ENCODE measurements at places on chromosomes 7 and 10.

- no peak for DNase-seq
Measured at GRCh38 chr10:76336213-76336963, 905.0 kb downstream of the LRMDA start.

GRCh38 chr10:77967611-77968022 is 41.1 kb upstream of the DLG5 start:
- DNase-seq = no peak

DNA sequence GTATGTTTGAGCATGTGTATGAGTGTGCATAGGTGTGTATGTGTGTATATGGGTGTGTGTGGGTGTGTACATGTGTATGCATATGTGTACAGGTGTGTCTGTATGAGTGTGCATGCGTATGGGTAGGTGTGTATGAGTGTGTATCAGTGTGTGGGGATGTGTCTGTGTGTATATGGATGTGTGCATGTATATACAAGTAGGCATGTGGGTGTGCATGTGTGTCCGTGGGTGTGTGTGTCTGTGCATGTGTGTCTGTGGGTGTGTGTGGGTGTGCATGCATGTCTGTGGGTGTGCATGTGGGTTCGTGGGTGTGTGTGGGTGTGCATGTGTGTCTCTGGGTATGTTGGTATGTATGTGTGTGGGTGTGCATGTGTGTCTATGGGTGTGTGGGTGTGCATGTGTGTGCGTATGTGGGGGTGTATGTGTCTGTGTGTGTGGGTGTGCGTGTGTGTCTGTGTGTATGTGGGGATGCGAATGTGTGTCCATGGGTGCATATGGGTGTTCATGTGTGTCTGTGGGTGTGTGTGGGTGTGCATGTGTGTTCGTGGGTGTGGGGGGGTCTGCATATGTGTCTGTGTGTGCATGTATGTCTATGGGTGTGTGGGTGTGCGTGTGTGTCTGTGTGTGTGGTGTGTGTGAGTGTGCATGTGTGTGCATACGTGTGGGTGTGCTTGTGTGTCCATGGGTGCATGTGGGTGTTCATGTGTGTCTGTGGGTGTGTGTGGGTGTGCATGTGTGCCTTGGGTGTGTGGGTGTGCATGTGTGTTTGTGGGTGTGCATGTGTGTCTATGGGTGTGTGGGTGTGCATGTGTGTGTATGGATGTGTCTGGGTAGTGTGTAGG is 20.6 kb downstream of the EMX2 start:
- DNase-seq = no peak

- no peak for DNase-seq
Measured at GRCh38 chr7:36635091-36635490, 89.2 kb downstream of the AOAH start.

GRCh38 chr10:35201234-35201633 is 74.6 kb downstream of the CREM start:
- no peak for DNase-seq

- DNase-seq = no peak
Measured at GRCh38 chr10:12397147-12397896, 48.0 kb downstream of the CAMK1D start.

DNA sequence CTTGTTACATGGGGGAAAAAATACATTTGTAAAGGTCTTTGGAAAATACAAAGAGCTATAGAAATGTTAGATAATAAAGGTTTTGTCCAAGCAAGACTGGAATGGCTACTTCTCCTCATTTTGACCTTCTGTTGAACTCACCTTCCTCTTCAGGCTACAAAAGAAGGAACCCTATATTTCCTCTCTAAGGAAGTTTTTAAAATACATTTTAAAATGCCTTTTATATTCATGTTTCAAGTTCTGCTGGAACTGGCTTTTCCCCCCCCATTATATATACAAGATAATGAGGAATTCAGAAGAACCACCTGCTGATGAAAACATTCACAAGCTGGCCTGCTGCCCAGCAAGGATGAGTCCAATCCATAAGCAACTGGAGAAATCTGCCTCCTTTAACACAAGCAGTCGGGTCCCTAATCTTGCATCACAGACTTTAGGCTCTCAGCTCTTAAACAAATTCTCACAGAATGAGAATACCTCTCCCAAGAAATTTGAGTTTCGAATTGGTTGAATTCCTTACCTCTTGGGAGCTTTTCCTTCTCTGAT is 44.6 kb downstream of the MTERF1 start:
- no peak for DNase-seq

DNA sequence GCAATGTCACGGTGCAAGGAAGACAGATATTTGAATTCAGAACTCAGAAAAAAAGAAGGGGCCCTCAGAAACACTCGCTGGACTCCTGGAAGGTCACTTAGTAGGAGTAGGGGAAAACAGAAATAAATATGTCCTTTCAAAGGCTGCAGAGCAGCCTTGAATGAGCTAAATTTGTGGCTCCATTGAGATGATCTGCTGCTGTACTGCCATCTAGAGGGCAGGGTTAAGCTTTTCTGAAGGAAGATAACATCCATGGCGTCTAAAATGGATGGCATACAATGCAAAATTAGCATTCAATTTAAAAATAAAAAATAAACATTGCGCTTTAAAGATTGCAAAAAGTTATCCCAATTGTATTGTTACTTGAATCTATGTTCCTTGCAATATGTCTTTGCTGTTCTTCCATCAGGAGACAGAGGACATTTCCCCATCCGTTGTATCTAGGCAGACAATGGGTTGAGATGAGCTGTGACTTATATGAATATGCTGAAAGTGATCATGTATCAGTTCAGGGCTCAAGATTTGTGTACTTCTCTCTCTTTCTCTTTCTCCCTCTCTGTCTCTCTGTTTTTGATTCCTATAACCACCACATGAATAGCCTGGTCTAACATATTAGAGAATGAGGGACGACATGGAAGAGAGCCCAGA is 642.2 kb downstream of the SH2D4B start:
- peak; percentile 18 for DNase-seq

DNA sequence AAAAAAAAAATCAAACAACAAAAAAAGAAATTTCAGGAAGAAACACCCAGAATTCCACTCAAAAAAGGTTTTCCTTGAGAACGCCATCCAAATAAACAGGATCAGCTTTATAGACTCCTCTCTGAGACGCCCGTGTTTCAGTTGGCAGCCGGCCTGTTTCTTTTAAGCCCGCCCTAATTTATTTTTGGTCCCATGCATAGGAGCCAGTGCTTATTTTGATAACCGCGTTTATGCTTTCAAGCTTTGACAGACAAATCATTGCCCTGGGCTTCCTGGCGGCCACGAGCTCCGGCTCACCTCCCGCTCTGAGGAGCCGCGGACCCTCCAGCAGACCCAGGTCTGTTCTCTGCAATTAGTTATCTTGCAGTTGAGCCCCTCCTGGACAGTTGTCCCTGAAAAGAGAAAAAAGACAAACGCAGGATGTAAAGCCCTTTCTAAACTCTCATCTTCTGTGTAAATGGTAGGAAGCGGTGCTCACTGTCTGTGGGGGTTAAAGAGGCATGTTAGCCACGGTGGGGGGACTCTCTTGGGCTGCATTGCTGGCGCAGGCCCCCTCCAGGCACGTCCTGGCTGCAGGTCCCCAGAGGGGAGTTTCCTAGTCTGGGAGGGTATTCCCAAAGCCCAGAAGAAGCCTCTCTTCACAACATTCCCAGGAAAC is 22.2 kb upstream of the UNCX start:
- no peak for DNase-seq

DNA sequence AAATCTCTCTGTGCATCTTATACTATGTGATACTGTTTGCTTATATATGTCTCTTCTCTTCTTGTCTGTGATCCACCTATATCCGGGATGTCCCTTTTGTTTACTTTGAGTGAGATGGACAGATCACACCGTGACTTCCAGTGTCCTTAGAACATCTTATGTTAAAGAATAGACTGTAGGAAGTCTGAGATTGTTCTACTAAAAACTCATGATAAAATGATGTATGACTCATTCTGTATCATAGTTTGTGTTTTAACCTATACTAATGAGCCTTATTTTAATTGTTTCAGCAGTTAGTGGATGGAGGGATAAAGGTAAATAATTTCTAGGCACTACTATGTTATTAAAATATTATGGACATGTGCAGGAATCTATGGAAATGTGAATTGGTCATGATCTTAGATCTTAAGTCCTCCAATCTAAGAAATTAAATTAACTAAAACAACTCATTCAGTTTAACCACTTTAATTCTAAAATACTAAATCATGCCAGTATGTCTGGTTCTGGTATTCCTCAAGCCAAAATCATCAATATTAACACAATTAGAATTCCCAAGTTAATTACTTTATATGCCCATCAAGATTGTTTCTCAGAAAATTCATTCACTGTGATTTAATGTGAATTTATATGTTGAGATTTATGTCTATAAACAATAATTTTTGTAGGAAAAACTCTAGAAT is 32.0 kb downstream of the ITGB8 start:
- DNase-seq = no peak

GRCh38 chr7:40525764-40526163 is 391.0 kb downstream of the SUGCT start:
- no peak for DNase-seq

DNA sequence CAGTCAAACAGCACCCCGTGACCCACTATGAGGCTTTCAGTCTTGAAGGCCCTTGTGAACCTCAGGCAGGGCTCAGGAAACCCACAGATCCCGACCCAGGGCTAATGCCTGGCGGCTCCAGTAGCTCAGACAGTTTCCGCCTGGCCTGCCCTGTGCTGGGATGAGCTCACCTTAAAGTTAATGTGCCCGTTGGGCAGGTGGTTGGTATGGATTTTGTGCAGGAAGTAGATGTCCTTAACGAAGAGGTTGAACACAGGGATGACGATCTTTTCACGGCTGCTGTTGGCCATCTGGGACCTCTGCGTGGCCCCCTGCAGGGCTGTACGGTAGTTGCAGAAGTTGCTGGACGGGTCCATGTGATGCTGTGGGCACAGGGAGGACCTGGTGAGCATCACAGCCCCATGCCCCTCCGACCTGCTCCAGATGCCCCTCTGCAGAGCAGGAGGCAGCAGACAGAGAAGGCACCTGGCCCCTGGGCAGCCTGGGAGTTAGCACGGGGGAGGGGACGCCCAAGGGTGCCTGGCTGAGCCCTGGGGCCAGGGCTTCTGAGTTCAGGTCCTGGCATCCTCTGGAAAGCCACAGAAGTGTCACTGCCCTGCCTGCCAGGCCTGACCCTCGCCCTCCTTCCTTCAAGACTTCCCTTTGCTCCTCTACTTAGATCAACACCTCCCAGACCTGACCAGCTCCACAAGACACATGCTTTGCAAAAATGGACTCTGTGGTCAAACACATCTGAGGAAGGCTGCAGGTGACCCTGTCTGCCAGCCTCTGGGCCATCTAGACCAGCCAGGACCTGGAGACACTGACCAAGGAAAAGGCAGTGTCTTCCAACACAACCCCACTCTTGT is 59.8 kb downstream of the CSGALNACT2 start:
- peak; percentile 66 for DNase-seq

GRCh38 chr10:71042216-71042615 is 153.9 kb upstream of the PCBD1 start:
- DNase-seq = no peak

DNA sequence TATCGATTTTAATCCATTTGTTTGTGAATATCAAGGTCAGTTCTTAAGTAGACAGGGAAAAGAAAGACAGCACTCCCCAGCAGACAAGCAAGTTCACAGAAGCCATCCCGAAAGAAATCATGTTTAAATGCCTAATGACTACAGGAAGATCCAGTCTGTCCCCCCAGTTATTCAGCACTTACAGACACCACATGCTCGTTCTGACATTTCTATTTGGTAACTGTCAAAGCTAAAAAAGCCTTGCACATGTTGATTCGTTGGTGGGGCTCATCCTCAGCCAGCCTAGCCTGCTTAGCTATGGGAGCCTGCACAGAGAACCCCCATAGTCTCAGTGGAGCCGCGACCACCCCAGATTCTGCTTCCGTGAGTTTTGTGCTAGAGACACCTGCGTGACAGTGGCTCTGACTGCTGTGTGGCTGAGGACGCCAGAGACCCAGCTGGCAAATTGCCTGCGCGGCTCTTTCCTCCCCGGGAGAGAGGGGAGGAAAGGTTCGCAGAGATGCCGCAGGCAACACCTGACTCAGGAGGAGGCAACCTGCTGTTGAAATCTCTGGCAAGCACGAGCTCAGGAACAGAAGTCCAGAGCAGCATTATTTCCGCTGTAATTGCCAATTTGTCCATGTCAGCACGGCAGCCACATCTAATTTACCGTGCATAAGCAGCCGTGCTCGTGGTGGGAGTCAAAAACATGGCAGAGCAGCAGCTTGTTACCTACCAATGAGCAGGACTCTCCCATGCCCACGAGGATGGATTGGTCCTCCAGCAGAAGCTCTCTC is 194.2 kb downstream of the GPAM start:
- DNase-seq = no peak

DNA sequence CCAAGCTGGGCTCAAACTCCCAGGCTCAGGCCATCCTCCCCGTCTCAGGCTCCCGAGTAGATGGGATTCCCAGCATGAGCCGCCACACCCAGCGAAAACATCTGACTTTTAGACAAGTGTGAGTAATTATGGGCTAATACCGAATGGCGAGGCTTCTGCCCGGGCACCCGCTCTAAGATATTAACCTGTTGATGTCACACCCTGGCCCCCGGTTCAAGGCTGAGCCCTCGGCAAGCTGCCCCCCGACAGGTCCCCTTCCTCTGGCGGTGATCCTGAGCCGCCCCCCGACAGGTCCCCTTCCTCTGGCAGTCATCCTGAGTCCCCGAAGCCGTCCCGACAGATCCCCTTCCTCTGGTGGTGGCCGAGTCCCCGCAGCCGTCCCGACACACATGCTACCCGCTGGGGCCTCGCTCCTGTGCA is 5.2 kb downstream of the PSMG3 start:
- DNase-seq = no peak

DNA sequence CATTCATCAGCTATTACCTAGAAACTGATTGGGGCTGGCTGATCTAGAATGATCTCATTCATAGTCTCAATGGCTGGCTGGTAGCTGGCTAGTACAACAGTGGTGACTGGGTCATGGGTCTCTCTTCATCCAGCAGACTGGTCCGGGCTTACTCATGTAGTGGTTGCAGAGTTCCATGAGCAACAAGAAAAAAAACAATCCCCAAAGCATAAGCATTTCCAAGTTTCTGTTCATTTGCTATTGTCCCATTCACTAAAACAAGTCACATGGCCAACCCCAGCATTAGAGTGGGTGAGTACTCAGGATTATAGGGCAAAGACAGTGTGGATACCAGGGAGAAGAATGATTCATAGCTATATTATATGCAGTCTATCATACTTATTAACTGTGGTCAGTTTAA is 85.2 kb upstream of the SEMA3C start:
- DNase-seq = no peak

GRCh38 chr7:2814186-2814945 is 29.7 kb downstream of the GNA12 start:
- no peak for DNase-seq

DNA sequence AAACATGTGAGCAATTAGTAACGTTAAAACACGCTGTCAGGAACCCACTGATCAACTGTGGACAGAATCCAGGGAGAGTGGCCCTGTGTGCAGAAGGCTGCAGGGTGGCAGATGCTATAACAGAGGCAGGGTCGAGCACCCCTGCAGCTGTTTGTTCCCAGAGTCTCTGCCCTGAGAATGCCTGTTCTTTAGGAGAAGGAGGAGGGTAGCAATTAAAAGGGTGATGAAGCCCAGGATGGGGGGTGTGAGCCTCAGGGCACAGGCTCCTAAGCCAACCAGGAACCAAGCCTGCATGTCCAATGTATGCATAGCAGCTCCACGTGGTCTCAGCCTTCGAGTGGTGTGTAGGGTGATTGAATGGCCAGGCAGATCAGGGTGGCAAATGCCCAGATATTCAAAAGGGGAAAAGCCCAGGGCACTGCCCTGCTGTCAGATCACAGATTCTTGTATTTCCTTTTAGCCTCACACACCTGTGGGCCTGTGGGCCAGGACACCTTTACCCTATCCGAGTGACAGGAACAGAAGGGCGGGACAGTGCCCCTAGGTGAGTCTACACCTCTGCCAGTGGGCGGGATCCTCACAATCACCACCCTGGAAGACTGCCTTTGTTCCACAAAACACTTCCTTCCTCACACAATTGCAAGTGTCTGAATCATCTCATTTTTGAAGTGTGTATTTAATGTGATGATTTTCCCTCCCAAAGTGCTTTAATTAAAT is 7.3 kb downstream of the WDFY4 start:
- DNase-seq = no peak

All from WERI-Rb-1 (cell line).